ENCODE measurements at places on chromosomes 7 and 10.

DNA sequence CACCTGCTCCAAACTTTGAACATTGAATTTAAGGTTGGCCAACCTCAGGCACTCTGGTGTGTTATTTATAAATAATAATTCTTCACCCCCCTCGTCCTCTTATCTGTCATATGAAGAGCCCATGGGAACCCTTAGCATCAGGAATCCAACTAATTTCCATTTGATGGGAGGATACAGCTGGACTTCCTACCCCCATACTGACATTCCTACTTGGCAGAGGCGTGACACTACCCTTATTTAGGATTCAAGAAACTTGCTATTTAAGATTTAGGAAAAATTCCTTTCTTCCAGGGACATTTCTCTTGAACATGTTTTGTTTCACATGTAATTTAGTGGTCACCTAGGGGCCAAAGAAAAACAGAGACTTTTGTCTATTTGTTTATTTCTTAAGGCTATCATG is 171.9 kb upstream of the NRP1 start:
- no peak for DNase-seq

DNA sequence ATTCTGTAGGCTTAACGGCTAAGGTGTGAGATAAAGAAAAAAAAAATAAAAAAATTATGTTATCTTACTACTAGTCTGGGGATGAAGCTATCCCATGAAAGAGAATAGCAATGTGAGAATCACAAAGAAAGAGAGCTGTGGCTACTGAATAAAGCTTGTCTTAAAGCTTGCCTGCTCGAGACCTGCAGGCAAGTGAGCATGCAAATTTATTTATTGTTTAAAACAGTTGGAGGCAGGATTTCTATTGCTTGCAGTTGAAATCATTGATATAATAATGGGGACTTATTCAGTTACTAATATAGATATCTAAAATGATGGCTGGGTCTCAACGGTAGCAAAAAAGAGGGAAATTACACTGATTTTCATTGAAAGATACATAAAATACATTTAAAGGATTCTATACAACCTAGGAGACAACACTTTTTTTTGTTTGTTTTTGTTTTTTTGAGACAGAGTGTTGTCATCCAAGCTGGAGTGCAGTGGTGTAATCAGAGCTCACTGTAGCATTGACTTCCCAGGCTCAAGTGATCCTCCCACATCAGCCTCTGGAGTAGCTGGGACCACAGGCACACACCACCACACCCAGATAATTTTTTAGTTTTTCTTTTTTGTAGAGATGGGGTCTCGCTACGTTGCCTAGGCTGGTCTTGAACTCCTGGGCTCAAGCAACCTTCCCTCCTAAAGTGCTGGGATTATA is 144.5 kb upstream of the FEZF1 start:
- DNase-seq: no peak

DNA sequence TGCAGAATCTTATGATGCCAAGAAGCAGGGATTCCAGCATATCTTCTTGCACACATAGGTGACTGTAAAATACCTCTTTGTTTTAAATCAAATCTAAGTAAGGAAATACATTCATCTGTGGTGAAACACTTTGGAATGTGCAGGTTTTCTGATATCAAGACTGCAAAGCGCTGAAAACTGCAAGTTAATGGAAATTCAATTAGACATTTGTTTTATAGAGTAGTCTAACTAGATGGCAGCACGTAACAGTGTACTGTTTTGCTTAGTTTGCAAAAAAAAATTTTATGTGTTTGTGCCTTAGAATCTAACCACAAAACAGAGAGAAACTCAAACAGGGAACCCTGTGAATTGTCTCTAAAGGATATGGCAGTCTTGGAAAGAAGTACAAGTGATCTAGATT is 259.2 kb downstream of the HDAC9 start:
- DNase-seq: peak; percentile 55

DNA sequence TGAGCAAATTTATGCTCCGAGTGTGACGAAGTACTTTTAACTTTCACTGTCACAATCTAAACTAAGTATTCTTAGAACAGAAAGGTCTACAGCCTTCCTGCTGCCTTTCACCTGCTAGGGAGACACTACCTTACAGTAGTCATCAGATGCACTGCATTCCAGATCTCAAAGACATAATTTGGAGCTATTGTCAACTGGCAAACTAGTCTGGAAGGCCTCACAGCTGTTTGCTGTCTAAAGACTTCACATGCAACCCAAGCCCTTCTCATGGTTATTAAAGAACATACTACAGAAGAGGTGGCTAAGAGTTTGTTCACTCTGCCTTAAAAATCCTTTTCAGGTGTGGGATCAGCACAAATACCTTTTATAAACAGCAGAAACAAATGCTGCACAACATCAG is 91.8 kb upstream of the KCNIP2 start:
- DNase-seq: no peak

GRCh38 chr7:67463983-67464382 is 467.4 kb downstream of the TYW1 start:
- no peak for DNase-seq
